ENCODE measurements at places on chromosomes 1 and 21.

- DNase-seq: no peak
Measured at GRCh38 chr21:34695434-34695833, 26.6 kb downstream of the CLIC6 start.

- no peak for DNase-seq
Measured at GRCh38 chr1:187413405-187414169, 584.8 kb downstream of the PLA2G4A start.

- no peak for DNase-seq
Measured at GRCh38 chr1:151888972-151889570, 20.2 kb downstream of the THEM4 start.

GRCh38 chr1:237154157-237154556, 112.2 kb downstream of the RYR2 start:
- DNase-seq: no peak

- DNase-seq: no peak
Measured at GRCh38 chr1:217535601-217536377, 95.1 kb downstream of the GPATCH2 start.

DNA sequence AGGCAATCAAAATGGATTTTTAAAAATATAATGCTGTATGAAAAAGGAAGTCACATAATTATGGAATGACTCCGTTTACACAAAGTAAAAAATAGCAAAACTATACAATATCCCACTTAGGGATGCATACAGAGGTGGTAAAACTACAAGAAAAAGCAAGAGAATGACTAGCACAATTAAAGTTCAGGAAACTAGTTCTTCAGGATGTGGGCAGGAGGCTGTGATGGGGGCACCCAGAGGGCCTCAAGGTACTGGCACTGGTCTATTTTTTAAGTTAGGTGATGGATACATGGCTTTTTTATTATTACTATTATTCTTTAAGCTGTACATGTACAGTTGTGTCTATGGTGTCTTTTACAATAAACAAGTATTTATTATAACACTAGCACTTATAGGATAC, 1.4 kb upstream of the ZC3H12A start:
- no peak for DNase-seq
